ENCODE measurements at places on chromosomes 13 and 19.

- DNase-seq = no peak
Measured at GRCh38 chr13:37481885-37482227, 116.7 kb downstream of the POSTN start.

DNA sequence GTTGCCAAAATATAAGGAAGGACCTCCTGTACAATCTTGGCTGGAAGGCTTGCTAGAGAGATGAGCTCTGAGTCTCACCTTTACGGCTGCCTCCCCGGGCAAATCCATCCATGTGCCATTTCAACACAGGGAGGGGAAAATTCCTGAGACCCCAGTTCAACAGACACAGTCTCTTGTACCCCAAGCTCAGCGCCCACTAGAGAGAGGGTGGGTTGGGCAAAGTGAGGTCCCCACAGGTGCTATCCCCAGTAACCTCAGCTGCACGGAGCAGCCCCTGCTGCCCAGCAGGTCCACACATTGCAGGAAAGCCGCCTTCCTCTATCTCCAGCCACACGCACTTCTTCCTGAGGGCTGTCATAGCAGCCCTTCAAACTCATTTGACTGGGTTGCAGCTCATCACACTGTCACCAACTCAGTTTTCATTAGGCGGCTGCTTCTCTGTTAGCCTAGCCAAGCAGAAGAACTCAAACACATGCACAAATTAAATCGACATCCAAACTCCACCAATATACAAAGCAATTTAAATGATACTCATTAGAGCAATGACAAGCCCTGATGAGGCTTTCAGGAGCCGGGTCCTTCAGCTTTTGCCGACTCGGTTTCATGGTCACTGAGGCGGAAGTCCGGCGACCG is 80.4 kb downstream of the TSHZ3 start:
- no peak for DNase-seq

DNA sequence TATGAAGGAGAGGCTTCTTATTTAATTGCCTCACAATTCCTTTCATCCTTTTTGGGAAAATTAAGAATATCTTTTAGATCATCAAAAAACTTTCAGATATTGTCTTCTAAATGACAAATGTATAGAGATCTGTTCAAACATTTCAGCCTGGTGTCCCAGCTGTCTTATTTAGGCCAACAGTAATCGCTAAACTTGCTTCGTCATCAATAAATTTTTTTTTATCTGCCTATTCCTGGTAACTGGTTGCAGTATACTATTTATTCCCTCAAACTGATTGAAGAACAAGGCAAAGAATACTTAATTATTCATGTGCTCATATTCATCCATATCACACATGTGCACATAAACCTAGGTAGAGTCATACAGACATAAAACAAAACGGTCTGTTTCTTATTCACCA is 5.3 kb upstream of the MYO16 start:
- DNase-seq = no peak

DNA sequence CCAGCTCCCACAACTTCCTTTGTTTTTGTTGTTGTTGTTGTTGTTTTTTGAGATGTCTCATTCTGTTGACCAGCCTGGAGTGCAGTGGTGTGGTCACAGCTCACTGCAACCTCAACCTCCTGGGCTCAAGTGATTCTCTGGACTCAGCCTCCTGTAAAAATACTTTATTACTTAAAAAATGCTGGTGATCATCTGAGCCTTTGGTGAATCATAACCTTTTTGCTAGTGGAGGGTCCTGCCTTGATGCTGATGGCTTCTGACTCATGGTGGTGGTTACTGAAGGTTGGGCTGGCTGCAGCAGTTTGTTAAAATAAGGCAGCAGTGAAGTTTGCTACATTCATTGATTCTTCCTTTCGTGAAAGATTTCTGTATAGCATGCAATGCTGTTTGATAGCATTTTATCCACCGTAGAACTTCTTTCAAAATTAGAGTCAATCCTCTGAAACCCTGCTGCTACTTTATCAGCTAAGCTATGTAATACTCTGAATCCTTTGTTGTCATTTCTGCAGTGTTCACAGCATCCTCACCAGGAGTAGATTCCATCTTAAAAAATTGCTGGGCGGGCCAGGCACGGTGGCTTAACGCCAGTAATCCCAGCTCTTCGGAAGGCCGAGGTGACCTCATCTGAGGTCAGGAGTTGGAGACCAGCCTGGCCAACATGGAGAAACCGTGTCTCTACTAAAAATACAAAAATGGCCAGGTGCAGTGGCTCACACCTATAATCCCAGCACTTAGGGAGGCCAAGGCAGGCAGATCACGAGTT is 18.0 kb downstream of the ARHGAP35 start:
- no peak for DNase-seq

GRCh38 chr19:50490411-50490811 is 13.8 kb upstream of the GARIN5A start:
- no peak for DNase-seq

GRCh38 chr13:94057618-94058186 is 421.8 kb downstream of the DCT start:
- no peak for DNase-seq

DNA sequence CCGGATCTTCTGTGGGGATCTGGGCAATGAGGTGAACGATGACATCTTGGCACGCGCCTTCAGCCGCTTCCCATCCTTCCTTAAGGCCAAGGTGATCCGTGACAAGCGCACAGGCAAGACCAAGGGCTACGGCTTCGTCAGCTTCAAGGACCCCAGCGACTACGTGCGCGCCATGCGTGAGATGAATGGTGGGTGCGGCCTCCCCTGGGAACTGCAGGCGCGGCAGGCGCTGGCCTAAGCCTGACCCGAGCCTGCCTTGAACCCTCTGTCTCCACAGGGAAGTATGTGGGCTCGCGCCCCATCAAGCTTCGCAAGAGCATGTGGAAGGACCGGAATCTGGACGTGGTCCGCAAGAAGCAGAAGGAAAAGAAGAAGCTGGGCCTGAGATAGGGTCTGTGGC is 4.4 kb upstream of the ETV2 start:
- no peak for DNase-seq

DNA sequence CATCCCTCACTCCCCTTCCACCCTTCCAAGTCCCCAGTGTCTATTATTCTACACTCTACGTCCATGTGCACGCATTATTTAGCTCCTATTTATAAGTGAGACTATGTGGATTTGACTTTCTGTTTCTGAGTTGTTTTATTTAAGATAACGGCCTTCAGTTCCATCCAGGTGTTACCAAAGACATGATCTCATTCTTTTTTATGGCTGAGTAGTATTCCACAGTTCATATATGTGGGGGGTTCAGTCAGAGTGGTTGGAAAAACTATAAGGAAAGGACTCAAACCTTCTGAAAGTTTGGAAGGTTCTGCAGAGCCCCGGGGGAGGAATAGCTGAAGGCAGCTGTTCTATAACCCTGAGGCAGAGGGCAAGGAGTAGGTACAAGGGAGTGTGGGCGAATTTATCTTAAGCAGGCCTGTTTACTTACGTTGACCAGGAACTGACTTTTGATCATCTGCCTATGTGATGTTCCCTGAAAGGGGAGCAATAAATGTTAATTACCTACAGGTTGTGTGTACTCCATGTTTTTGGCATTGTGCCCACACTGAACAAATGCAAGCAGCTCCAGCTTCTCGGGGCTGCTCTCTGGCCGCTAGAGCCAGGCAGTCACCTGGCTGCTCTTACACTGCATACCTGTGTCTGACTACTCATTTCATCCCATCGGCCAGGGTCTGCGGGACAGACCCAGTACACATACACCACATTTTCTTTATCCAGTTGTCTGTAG is 13.5 kb upstream of the ADGRE1 start:
- DNase-seq = no peak

- no peak for DNase-seq
Measured at GRCh38 chr13:64992314-64992713, 2237.8 kb downstream of the PCDH9 start.

DNA sequence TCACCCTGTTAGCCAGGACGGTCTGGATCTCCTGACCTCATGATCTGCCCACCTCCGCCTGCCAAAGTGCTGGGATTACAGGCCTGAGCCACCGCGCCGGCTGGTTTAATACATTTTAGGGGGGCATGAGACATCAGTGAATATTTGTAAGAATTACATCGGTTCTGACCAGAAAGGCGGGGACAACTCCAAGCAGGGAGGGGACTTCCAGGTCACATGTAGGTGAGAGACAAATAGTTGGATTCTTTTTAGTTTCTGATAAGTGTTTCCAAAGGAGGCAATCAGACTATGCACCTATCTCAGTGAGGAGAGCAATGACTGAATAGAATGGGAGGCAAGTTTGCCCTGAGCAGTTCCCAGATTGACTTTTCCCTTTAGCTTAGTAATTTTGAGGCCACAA is 3.7 kb upstream of the ZNF552 start:
- no peak for DNase-seq

GRCh38 chr13:76879203-76879882 is 6.9 kb downstream of the KCTD12 start:
- DNase-seq = peak; percentile 32

DNA sequence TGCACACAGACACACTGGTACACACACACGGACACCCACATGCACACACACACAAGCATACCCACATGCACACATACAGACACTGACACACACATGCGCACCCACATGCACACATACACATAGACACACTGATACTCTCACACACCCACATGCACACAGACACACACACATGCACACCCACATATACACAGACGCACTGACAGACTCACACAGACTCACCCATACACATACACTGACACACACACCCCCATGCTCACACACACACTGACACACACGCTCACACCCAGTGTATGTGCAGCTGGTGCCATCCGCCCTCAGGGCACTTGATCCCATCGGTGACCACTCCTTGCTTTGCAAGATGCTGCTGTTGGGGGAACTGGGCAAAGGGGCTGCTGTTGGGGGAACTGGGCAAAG is 9.7 kb upstream of the RASA3 start:
- DNase-seq = no peak

DNA sequence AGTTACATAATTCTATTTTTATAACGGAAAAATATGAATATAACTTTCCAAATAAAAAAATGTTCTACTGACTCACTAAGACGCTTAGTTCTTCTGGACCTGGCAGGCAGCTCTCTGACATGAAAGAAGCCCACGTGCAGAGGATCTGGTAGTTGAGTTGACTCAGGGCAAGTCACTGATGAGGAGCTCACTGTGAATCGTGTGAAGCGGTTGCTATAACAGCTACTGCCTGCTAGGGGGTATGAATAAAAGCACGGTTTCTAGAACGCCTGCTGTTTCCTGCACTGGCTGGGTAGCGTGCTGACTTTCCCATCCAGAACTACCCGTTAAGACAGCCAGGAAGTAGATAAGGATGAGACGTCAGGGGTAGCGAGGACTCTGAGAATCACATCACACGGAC is 54.7 kb upstream of the WASF3 start:
- DNase-seq = no peak

DNA sequence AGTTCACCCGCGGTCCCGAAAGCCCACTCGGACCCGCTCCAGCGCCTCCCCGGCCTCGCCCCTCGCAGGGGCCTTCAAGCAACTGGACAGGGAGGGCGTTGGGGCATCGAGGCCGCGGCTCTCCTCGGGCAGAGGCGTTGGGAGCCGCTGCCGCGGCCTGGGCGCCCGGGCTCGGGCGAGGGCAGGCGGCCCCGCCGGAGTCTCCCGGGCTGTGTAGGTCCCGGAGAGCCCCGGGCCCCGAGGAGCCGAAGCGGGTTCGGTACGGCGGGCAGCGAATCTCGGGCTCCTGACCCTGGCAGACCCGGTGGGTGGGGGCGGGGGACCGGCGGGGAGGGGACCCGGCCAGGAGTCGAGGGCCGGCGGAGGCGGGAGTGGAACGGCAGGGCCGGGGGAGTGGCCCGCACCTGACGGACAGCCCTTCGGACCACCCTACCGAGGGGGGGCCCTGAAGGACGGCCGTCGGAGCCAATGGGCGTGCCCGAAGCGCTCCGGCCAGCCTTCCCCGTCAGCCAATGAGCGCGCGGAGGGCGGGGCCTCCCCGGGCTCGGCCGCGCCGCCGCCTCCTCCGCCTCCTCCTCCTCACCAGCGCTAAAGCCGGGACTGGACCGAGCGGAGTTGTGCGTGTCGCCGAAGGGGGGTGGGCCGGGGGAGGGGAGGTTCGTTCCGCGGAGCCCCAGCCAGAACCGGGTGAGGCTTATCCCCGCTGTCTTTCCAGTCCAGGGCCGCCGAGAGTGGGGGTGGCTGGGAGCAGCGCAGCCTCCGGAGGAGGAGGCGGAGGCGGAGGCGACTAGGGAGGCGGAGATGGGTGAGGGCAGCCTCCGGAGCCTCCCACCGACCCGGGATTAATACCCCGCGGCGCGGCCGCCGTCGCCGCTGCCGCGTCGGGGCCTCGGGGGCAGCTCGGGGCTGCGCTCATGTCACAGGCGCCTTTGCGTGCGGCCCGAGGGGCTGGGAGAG is at the start of gene ZMYM2:
TSS of gene ZMYM2 (plus strand) at position 573 of the 957 bp plus-strand sequence. CDS start 34,346 bp downstream, outside the sequence.
- DNase-seq = peak; percentile 97
